ENCODE measurements at places on chromosomes 6 and 20.

GRCh38 chr6:149436647-149437046 is 36.6 kb downstream of the SUMO4 start:
- DNase-seq: no peak

DNA sequence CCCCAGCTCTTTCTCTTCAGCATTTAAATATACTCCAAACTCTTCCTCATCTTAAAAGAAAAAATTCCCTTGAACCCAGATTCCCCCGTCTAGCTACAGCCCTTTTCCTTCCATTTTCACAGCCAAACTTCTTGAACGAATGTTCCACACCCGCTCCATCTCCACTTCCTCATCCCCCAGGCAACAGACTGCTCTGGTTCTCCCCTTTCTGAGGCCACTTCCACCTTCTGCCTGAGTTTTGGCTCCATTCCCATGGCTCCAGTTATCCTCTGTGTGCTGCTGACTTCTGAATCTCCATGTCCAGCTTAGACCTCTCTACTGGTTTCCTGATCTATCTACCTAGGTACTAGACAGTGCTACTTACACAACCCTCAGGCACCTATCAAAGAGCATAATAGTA is 106.4 kb downstream of the RALGAPA2 start:
- no peak for DNase-seq

DNA sequence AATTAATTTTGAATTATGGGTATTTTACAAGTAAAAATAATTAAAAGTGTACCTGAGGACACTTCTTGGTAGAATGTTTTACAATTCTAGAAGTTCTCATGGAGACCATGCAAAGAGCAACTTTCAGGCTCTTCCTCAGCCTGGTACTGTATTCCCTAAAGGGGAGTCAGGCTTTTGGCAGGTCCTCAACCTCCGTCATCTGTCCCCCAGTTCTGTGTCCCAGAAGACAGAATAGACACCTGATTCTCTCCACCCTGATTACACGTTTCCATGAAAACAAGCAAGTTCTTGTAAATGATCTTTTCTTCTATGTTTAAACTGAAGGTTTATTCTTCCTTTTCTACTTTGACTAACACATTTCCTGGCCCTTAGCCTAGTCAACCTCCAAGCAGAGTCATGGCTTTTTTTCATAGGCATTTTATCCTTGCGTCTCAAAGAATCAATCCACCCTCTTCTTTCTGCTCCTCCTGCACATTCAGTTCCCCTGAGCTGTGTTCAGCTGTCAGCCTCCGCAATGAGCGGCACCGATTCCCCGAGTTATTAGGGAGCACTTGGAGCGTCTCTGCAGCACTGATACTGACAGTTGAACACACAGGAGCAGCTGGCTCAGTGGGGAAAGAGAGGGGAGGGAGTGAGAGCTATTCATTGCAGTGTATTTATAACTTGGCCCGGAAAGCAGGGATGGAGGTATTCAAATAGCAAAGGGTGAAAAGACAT is 1082.4 kb upstream of the MAP3K7 start:
- DNase-seq: no peak

GRCh38 chr6:113980937-113981554 is 10.1 kb upstream of the HDAC2 start:
- peak; percentile 21 for DNase-seq

- no peak for DNase-seq
These were observed 258.1 kb downstream of the UTRN start for GRCh38 chr6:144543006-144543871.

GRCh38 chr20:18496042-18496441 is 983 bp downstream of the RBBP9 start:
- DNase-seq: no peak

DNA sequence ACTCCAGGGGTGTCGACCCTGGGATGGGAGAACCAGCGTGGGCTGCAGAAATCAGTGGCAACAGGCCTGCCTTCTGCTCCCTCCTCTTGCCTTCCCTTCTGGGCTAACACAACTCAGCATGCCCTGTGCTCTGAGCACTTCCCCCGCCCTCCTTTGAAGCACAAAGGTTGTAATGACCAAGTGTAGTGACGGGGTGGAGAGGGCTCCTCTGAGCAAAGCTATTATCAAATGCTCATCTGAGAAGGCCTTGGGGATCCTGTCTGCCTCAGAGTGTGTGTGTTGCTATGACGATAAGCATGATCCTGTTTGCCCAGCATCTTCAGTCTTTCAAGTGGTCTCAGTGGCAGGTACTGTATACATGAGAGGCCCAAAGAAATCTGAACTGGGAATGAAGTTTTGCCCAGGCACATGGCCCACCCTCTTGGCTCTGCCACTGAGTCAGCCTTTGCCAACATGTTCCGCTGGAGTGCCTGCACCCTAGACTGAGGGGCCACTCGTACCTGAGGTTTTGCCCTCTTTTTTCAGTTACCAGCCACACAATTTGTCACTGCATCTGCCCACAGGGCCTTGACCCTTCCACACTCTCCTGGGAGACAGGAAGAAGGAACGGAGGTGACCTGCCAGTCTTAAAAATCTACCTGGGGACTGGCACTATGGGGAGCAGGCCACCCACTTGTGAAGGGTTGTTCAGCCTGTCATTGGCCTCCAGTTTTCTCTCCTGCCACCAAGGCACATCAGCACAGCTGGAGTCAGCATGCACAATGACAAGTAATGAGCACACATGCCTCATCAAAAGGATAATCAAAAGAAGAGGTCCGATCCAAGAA is 74.5 kb downstream of the GFOD1 start:
- no peak for DNase-seq

GRCh38 chr6:96436398-96436797 is 85.2 kb upstream of the UFL1 start:
- no peak for DNase-seq

GRCh38 chr6:162234631-162235030 is 492.9 kb downstream of the PRKN start:
- no peak for DNase-seq

DNA sequence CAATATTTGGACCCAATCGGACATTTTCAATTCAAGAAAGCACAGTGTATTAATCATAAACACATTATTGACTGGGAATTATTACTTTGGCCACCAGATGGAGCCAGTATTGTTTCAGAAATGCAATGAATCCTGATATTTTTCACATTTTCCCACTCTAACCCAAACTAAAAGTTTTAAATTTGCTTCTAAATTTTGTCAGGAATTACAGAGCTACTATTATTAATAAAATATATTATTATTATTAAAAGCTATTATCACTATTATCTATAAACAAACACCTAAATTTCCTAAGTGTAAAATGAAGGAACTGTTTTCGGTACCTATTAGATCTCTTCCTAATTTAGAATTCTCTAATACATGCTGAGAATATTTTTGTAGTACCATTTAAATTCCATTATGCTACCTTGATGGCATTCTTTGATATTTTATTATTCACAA is 245.3 kb downstream of the OGFRL1 start:
- DNase-seq: peak; percentile 13

DNA sequence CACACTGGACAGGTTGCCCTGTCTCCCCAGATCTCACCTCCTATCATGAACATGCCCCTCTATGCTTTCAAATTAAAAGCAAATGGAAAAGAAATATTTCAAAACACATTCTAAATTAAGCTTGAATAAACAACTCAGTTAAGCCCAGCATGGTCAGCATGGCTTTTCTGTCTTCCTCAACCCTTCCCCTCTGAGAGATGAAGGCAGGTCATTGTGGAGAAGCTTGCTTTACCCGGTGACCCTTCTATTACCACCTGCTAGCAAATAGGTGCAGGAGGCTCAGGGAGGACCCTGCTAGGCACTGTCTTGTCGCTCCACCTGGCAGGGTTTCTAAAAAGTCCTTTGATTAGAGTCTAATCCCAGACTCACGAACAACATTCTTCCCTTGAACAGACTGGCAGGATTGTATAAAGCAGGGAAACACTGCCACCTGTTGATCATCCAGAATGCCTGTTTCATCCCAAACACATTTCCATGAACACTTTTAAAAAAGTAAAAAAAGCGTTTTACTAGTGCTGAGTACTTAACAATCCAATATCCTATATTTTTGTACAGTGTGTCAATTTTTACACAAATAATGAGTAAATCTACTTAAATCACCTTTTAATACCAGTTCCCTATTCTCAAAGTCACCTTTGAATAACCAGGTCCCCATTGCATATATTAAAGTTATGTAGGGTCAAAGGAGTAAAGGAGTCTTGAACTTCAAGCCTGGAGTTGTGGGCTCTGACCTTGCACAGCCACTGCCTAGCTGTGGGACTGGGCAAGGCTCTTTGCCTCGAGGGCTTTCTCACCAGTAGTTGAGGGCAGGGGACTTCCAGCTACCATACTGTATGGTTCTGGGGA is 75.5 kb downstream of the GPR6 start:
- peak; percentile 36 for DNase-seq

DNA sequence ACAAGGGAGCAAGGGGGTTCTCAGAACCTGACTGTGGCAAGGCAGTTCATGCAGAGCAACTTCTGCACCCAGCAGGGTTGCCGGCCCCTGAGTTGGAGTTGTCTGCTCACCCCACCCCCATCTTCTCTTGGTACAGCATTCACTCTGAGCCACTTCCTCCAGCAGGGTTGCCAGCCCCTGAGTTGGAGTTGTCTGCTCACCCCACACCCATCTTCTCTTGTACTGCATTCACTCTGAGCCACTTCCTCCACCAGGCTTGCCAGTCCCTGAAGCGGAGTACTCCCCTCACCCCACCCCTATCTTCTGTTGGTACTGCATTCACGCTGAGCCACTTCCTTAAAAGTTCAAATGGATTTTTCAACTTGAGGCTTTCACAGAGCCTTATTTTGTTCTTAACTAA is 79.7 kb upstream of the SYNDIG1 start:
- no peak for DNase-seq
